Activated CD8-positive, alpha-beta T cell treated with anti-CD3 and anti-CD28 coated beads for 36 hours (primary cell): ENCODE measurements at places on chromosomes 5 and 9. TPM values are rescaled to one million over a fixed set of nuclear protein-coding genes. Genes with fewer than 3 reads are reported as not detected.

The SMIM3 gene
- total RNA-seq = 8.8 TPM

The OLFM1 gene
- not detected for total RNA-seq

The MAMDC2 gene
- not detected for total RNA-seq

The COL15A1 gene
- total RNA-seq = 0.07 TPM

The CAPSL gene
- 0.56 TPM for total RNA-seq

The TRIO gene
- 11.5 TPM for total RNA-seq

The PALM2AKAP2 gene
- not detected for total RNA-seq

The PAEP gene
- not detected for total RNA-seq

The COL27A1 gene
- total RNA-seq = 8.4 TPM

The PLAC8L1 gene
- total RNA-seq = not detected

DNA sequence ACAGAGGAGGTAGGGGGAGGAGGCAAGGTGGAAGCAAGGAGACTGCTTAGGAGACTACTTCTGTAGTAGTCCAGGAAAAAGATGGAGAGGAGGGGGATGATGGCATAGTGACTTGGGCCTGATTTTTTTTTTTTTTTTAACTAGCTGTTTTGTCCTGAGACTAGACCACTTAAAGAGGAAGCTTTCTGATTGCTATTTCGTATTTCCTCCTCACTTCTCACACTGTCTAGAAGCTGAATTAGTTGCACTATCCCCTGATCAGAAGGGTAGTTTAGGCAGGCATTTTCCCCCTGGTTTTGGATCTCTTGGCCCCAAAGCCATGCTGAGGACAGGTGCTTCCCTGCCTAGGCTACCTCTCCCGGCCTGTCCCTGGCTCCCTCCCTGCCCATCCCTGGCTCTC lies 14.9 kb downstream of the LARP1 start:
- no peak for DNase-seq
- peaks cover 85% of the 10 kb centered on the region for H3K4me1 ChIP-seq
- H3K4me3 ChIP-seq = no peak overlapping the region

- H3K4me1 ChIP-seq = no peaks in the 10 kb centered on the region
- no peaks in the 10 kb centered on the region for H3K27me3 ChIP-seq
- H3K27ac ChIP-seq = no peak overlapping the region
- no peaks in the 10 kb centered on the region for H3K36me3 ChIP-seq
- no peak for DNase-seq
- no peak overlapping the region for H3K4me3 ChIP-seq
Observed at GRCh38 chr5:93165559-93165958, 415.5 kb downstream of the NR2F1-AS1 start.

- no peak for DNase-seq
- peaks cover 14% of the 10 kb centered on the region for H3K4me1 ChIP-seq
- H3K27me3 ChIP-seq = peaks cover 14% of the 10 kb centered on the region
- H3K27ac ChIP-seq = no peak overlapping the region
- no peak overlapping the region for H3K4me3 ChIP-seq
- H3K36me3 ChIP-seq = no peaks in the 10 kb centered on the region
Observed at GRCh38 chr9:22108581-22109370, 99.7 kb upstream of the CDKN2B start.

DNA sequence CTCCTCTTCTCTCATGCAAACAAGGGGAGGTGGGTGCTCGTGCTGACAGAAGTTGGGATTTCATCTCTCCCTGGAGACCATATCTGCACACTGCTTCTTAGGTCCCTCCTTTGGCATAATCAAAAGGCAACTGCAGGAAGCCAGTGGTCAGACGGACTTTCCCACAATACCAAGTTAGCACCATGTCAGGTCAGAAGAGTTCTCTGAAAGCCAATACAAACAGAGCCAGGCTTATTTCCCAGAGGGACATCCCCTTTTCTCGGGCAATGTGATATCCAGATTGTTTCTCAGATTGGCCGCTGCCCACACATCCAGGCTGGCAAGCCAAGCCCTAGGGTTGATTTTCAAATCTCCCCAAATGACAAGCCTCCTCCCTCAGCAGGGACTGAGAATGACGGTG lies 241.1 kb downstream of the NFIB start:
- no peak for DNase-seq
- H3K27me3 ChIP-seq = no peaks in the 10 kb centered on the region
- H3K4me3 ChIP-seq = no peak overlapping the region
- no peaks in the 10 kb centered on the region for H3K36me3 ChIP-seq

- no peak overlapping the region for H3K27ac ChIP-seq
- no peak for DNase-seq
- no peaks in the 10 kb centered on the region for H3K4me1 ChIP-seq
- H3K27me3 ChIP-seq = peaks cover 4% of the 10 kb centered on the region
- H3K4me3 ChIP-seq = no peak overlapping the region
- H3K36me3 ChIP-seq = peaks cover 3% of the 10 kb centered on the region
Observed at GRCh38 chr5:173178369-173178910, 34.1 kb downstream of the BNIP1 start.

DNA sequence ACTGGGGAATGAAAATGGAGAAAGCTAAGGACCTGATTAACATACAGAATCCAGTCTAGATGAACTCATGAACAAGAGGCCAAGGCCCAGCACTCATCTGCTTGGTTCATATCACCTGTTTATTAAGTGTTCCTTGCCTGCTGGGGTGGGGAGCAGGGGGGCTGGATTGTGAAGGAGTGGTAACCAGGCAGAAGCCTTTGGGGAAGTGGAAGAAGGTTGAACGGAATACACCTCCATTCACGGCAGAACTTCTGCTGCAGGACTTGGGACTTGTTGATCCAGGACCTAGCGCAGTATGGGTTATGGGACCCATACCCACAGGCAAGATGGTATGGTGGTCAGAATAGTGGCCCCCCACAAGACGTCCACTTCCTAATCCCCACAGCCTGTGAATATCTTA lies 8.8 kb upstream of the SEPTIN8 start:
- no peaks in the 10 kb centered on the region for H3K36me3 ChIP-seq
- DNase-seq = no peak
- H3K27me3 ChIP-seq = peaks cover 16% of the 10 kb centered on the region
- H3K4me1 ChIP-seq = peaks cover under 1% of the 10 kb centered on the region
- H3K27ac ChIP-seq = no peak overlapping the region

DNA sequence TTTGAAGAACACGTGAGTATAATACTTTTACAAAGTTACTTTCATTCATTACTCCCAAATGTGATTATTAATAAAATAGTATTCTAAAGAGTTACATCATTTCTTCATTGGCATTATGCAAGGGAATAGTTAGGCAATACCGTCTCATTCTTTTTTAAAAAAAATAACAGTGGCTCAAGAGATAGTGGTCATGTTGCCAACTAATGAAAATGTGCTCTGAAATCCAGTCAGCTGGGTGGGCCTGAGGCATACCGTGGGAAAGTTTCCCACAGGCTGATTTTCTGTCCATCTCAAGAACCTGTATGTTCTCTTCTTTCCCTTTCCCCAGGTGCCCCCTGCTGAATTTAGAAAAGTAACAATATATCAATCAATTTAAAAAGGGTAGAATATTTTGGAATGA lies 40.8 kb upstream of the ROPN1L start:
- H3K27me3 ChIP-seq = no peaks in the 10 kb centered on the region
- H3K36me3 ChIP-seq = peaks cover 26% of the 10 kb centered on the region
- no peak for DNase-seq

- peaks cover 12% of the 10 kb centered on the region for H3K4me1 ChIP-seq
- no peak overlapping the region for H3K4me3 ChIP-seq
- no peaks in the 10 kb centered on the region for H3K27me3 ChIP-seq
- no peak overlapping the region for H3K27ac ChIP-seq
Observed at GRCh38 chr5:128111818-128112448, 28.4 kb downstream of the SLC12A2 start.

GRCh38 chr5:68924481-68925145 lies 169.2 kb upstream of the SLC30A5 start:
- no peaks in the 10 kb centered on the region for H3K4me1 ChIP-seq
- no peaks in the 10 kb centered on the region for H3K36me3 ChIP-seq
- no peak for DNase-seq
- H3K27ac ChIP-seq = no peak overlapping the region

DNA sequence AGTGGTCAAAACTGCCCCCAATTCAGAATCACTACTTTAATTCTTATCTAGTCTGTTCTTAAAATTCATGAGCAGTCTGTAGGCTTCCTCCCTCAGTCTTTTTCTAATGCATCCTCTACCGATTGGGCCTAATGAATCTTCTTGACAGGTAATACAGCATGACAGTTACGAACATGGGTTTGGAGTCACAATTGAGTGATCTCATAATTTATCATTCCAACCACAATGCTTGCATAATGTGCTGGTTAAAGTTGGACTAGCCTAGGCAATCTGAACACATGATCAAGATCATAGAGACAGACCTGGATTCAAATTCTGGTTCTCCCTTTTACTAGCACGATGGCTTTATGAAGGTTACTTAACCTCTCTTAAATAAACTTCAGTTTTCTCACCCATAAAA lies 33.1 kb upstream of the SETD9 start:
- H3K27me3 ChIP-seq = no peaks in the 10 kb centered on the region
- no peak overlapping the region for H3K4me3 ChIP-seq
- DNase-seq = no peak

GRCh38 chr5:100746730-100747129 lies 156.4 kb downstream of the ST8SIA4 start:
- H3K27ac ChIP-seq = no peak overlapping the region
- no peak for DNase-seq
- H3K27me3 ChIP-seq = peaks cover 3% of the 10 kb centered on the region
- H3K4me3 ChIP-seq = no peak overlapping the region
